ENCODE measurements at places on chromosomes 2 and 18.
A peak's percentile ranks its signal among the peaks of the same experiment; 100 is the strongest.

DNA sequence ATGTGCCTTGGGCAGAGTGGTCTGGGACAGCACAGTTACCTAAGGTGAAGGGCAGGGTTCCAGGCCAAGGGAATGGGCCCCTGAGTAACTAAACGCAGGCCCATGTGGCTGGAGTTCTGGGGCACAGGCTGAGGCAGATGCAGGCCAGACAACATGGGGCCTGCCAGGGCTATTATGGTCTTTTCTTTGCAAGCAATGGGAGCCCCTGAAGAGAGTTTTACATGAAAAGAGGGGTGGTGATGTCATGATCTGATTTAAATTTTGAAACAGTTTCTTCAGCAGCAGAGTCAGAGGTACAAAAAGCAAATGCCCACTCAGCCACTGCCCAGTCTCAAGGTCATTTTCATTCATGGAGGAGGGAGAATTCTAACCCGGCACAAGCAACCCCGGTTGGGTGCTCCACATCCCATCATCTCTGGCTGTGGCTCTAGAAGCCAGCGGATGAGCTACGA is 5.6 kb downstream of the CHST10 start:
- no peak for DNase-seq

DNA sequence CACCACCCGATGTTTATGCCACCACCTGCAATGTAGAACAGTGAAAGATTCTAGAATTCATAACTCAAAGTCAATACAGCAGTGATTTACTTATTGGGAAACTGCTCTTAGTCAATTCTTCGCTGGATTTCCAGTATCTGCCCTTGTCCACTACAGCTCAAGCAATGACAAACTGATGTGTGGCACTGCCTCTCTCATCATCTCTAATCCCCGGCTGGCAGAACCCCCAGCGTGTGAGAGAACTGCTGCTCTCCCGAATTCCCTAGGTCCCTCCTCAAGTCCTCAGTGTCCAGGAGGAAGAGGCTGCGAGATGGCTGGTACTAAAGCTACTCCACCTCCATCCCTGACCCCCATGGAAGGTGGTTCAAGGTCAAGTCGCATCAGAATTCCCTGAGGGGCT is 1.6 kb downstream of the TXNL4A start:
- no peak for DNase-seq

GRCh38 chr2:81551040-81551634 is 1246.6 kb upstream of the LRRTM1 start:
- no peak for DNase-seq

DNA sequence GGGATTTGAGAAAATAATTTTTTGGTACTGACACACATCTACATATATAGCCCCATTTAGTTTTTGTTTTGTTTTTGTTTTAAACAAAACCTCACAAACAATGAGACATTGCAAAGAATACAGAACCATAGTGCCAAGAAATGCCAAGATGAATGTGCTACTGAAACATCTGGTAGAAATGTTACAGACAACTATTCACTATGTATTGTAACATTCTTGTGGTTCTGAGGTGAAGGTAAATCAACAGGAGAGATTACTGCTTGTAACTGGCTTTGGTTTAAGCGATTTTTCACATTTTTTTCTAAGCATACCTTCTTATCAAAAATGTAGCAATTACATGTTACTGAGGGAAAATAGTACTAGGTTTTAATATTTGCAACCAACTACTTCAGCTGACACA is 281.3 kb downstream of the ZNF804A start:
- no peak for DNase-seq

DNA sequence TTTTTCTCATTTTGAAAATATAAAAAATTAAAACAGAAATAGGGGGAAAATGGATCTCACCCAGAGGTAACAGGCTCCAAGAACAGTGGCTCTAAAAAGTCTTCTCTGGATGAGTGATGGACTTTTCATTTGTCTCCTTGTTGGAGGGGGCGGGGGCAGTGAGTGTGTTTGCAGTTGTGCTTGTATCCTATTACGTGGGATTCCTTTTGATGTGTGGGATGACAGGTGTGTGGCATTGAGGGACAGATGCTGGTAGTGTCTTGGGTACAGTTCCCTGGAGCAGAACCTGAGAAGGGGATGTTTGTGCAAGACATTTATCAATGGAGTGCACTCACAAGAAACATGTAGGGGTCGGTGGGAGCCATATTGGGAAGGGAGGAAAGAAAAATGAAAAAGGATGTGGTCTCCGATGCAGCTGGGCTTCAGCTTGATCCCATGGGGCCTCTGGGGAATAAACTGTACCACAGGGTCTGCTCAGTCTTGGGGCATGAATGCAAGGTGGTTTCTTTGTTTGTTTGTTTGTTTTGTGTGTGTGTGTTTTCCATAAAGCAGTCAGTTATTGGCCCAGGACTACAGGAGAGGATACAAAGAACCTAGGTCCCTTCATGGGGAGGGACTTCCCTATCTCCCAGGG is 120.0 kb upstream of the SLC35G4 start:
- no peak for DNase-seq

GRCh38 chr2:121297217-121297830 is 12.3 kb upstream of the TFCP2L1 start:
- peak; percentile 52 for DNase-seq

DNA sequence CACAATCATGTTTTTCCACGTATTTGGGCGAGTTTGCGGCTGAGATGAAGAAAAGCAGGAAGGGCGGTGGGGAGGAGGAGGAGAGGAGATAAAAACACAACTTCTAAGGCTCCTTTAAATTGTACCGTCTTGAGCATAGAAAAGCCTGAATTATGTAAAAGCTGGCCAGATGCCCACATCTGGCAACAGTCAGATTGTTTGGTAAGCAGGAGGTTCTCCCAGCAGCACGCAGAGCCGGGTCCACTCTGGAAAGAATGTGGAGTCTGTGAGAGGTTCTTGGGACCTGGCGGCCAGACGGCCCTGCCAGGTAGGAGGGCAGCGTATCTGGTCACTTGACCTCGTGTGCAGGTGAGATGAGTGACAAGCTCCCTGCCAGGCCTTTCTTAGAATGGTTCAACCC is 215.3 kb upstream of the APCDD1 start:
- DNase-seq = no peak

- DNase-seq = no peak
Observed at GRCh38 chr2:67851956-67852824, 210.6 kb downstream of the C1D start.

GRCh38 chr2:73588177-73588576 is 54.0 kb downstream of the NAT8 start:
- no peak for DNase-seq

Data from endothelial cell (in vitro differentiated cells).